ENCODE measurements at places on chromosomes 5 and 9. TPM values are rescaled to one million over a fixed set of nuclear protein-coding genes. Genes with fewer than 3 reads are reported as not detected.
A peak's percentile ranks its signal among the peaks of the same experiment; 100 is the strongest.

GRCh38 chr5:13658761-13659160, 285.7 kb downstream of the DNAH5 start:
- ATAC-seq: no peak

Gene ADAMTS13
- 1.2 TPM for total RNA-seq

DNA sequence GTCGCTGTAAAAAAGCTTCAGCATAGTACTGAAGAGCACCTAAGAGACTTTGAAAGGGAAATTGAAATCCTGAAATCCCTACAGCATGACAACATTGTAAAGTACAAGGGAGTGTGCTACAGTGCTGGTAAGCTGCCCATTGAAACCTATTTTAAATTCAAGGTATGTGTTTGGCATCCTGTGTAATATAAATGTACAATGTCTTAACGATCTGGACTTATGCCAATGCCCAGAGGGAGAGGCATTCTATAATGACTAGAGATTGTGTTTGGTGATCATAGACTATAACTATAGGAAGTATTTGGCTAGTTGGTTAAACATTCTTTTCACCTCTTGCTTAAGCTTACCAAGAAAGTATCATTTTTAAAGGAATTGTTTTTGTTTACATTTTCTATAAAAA, 95.7 kb downstream of the INSL6 start:
- ATAC-seq: no peak

GRCh38 chr5:171562822-171563221, 143.4 kb downstream of the FGF18 start:
- ATAC-seq: peak; percentile 99

DNA sequence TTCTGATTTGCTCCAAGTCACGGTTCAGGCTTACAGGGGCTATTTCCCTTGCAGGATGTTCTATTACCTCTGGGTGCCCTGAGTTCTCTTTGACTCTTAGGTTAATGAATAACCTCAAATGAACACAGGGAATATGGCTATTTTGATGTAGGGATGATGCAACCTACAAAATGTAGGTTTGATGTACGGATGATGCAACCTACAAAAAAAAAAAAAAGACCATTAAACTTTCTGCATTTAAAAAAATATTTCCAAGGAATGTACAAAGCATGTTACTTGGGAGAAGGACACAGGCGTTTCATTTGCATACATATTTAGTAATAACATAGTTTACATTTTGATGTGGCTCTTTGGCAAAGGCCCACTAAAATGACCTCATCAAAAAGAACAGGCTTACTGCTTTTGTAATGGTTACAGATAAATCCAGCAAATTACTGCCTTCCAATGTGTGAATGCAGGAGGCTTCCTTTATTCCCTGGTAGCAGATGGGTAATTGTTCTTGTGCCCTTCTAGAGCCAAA, 36.3 kb downstream of the ZNF474 start:
- ATAC-seq: no peak

DNA sequence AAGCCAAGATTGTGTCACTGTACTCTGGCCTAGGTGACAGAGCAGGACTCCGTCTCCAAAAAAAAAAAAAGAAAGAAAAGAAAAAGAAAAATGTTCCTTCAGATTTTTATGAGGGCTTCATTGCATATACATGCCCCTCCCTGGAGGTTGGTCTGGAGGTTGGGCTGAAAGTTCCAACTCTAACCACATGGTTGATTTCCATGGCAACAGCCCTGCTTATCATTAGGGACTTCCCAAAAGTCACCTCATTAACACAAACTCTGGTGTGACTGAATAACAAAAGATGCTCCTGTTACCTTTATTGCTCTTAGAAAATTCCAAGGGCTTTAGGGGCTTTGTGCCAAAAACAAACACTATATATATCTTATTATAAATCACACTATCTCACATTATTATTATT, 113.8 kb downstream of the TMC1 start:
- peak; percentile 88 for ATAC-seq

GRCh38 chr5:108353087-108353486, 28.8 kb downstream of the FBXL17 start:
- no peak for ATAC-seq

GRCh38 chr9:120625222-120625621, 45.3 kb upstream of the CDK5RAP2 start:
- ATAC-seq: no peak

DNA sequence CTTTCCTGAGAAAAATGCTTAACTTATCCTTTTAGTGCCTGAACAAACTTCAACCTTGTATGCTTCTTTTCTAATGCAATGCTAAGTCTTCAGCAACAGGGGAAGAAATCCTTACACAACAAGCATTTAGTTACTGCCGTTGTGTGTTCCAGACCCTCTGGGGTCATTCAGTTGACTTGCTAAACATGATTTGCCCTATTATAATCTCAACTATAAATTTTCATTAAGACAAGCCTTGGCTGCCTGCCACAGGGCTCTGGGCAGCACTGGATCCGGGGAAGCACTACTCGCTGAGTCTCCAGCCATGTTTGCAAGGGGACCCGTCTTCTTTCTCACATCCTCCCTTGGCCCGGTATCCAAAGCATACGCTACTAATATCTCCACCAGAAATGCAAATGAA, 58.1 kb downstream of the PTCH1 start:
- ATAC-seq: no peak

- no peak for ATAC-seq
These were observed 94.2 kb upstream of the VCAN start for GRCh38 chr5:83377131-83377865.

DNA sequence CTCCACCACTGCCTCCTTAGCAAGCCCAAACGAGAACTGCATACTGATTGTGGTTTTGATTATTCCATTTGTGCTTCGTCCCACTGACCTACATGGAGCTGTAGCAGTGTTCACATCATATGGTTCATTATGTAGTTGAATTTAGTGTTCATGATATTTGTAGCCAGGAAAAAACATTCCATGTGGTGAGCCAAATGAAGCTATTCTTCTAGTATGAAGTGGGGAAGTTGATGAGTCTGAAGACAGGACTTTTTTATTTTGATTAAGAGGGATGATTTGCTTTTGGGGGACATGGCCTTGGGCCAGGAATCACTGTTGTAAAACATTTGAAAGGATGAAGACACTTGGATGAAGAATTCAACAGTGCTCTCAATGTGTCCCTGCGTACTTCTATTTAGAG, 192.9 kb upstream of the SLC27A6 start:
- no peak for ATAC-seq

DNA sequence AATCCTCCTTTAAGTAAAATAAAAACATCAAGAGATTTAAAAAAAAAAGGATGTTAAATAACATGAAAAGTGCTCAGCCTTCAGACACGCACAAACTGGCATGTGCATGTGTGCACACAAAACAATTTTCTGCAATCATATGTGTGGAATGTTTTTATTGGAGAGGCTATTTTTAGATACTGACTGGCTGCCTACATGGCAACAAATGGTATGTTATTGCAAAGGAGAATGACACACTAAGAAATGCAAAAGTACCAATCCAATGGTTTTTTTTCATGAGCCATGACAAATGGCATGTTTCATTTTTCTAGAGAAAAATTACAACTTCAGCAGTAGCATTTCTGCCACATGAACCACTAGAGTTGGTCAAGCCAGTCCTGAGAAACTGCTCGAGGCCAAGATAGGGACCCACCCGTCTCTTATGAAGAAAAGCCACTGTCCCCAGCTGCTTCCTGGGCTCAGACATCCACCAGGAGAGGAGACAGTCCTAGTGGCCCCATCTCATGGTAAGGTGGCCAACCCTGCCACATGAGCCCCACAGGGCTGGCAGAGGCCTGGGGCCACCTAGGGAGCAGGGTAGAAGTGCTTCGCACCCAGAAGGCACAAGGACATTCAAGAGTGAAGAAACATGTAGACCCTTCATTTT, 116.4 kb downstream of the MYO10 start:
- no peak for ATAC-seq

GRCh38 chr9:73093016-73093739, 58.5 kb upstream of the ANXA1 start:
- ATAC-seq: no peak

Gene ZNF483
- 7.0 TPM for total RNA-seq

DNA sequence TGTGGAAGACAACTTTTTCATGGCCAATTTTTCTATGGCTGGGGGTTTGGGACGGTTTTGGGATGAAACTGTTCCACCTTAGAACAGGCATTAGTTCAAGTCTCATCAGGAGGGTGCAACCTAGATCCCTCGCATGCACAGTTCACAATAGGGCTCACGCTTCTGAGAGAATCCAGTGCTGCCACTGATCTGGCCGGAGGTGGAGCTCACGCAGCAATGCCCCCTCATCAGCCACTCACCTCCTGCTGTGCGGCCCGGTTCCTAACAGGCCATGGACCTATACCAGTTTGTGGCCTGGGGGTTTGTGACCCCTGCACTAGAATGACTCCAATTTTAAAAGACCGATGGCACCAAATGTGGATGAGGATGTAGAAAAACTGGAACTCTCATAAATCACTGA, 127.2 kb upstream of the IER5L start:
- no peak for ATAC-seq

Gene PCDHGC5
- total RNA-seq: not detected

DNA sequence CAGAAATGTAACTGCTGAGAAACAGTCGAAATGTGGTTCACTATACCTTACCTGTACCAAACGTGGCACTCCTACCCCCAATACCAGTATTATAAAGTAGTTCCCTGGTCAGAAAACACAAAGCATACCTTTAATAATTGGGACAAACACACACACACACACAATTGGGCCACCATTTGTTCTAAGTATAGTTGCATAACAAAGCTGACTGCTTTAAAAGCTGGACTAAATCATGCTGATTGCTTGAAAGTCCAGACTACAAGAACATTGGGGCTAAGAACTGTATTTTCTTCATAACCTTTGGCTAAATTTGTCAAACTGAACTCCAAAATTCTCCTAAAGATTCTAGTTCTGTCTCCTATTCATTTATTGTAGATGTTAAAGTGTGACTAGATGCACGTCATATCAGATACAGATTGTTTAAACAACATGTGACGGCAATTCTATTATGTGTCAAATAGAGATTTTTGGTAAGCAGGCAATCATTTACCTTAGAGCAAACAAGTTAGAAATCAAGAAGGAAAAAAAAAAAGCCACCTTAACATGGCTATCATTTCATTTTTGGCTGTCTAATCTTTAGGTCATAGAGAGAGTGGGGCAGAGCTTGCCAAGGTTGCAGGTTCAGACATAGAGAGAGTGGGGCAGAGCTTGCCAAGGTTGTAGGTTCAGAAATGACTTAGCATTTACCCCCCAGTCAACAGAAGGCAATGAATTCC, 265.1 kb downstream of the ARL15 start:
- no peak for ATAC-seq

- peak; percentile 39 for ATAC-seq
These were observed 70.8 kb downstream of the RAB24 start for GRCh38 chr5:177232761-177233160.

Gene MEF2C
- total RNA-seq: not detected

DNA sequence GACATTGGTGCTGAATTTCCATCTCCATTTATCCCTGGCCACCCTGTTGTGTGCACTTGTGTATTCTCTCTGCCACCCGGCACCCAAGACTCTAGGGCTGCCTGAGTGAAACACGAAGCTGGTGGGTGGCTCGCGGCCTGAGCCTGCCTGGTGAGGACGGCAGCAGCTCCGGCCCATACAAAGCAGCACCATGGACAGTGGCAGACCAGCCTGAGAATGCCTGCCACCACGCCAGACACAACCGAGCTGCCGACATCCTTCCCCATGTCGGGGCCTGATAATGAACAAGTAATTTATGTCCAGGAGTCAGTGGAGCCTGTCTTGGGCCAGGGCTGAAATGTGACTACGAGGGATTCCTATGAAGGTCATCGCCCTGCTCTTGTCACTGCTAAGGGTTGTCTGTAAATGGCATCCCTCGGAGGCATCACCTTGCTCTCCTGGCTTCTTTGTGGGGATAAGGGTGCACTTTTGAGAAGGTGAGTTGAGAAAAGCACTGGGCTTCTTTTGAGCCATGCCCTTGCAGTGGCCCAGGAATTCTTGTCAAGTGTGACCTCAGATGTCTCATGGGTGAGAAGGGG, 175.7 kb downstream of the MELK start:
- peak; percentile 19 for ATAC-seq

Gene C5orf58
- total RNA-seq: not detected

DNA sequence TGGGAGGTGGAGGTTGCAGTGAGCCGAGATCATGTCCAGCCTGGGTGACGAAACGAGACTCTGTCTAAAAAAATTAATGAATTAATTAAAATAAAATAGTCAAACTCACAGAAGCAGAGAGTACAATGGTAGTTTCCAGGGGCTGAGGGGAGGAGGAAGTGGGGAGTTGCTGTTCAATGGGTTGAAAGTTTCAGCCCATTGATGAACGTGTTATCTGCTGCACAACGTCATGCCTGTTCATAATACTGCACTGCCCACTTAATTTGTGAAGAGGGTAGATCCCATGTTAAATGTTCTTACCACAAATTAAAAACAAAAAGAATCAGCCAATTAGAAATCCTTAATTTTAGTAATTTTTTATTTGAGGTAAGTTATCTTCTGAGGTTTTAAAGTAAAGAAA, 16.4 kb upstream of the RUFY1 start:
- ATAC-seq: no peak

Gene ZNF883
- 0.71 TPM for total RNA-seq

GRCh38 chr5:160968480-160968879, 116.5 kb upstream of the ATP10B start:
- ATAC-seq: no peak

DNA sequence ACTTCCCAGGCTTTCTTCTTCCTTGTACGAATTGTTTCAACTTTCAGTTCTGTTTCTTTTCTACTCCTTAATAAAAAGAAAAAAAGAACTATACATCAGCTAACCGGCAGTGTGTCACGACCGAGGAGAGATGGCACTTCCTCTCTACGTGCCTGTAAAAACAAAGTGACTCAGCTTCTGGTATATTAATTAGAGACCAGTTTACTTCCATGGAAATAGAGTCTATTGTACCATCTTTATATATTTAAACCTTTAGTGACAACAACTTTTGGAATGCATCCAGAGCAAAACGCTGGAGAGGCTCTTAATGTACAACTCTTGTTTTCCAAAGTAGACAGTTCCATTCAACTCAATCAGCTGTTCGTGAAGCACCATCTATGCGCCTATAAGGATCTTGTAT, 94.5 kb upstream of the LIFR start:
- no peak for ATAC-seq

DNA sequence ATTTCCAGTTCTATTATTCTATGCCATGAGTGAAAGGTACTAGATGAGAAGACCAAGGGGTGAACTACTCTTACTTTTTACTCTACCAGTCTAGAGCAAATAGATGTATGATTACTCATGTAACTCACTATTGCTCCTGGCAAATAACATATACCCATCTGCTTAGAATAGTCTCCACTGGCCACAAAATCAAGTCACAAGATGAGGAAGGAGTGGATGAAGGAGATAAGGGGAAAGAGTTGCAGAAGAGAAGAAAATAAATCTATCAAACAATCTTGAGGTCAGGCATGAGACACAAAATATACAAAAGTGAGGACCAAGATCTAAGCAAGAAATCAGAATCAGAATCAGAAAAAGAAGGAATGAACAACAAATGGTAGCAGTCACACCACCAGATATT, 13.7 kb upstream of the NR4A3 start:
- ATAC-seq: no peak

GRCh38 chr5:112914584-112914983, 7.4 kb downstream of the REEP5 start:
- peak; percentile 61 for ATAC-seq

Gene LAMC3
- total RNA-seq: 0.11 TPM

- no peak for ATAC-seq
These were observed 10.3 kb upstream of the ABL1 start for GRCh38 chr9:130824643-130825350.

Measured in activated T-helper 17 cell treated with anti-CD3 and anti-CD28 coated beads, Interleukin-2, amount 50 U/mL, for 72 hours (primary cell).